Fibroblast of skin of abdomen (primary cell): ENCODE measurements at places on chromosomes 2 and 18.
A peak's percentile ranks its signal among the peaks of the same experiment; 100 is the strongest.

- DNase-seq: no peak
Measured at GRCh38 chr2:3094999-3095958, 282.3 kb downstream of the EIPR1 start.

GRCh38 chr2:871175-871727 is 79.4 kb upstream of the SNTG2 start:
- no peak for DNase-seq

DNA sequence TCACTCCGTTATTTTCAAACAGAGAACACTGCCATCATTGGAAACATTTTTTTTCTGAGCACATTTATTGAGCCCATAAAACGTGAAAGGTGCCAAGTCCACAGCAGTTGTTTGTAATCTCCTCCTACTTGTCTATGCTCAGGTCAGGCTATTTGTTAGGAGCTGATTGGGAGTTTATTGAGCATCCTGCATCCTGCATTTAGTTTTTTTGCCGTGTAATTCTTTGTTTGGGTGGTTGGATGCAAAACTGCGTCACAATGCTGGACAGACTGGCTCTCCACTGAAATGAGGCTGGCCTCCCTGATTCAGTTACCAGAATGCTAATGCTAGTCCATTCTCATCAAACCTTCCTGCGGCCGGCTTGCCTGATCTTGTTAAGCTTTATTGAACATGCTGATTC is 71.4 kb downstream of the RAPGEF4 start:
- DNase-seq: no peak

GRCh38 chr2:240347949-240348500 is 87.4 kb upstream of the GPC1 start:
- DNase-seq: no peak

DNA sequence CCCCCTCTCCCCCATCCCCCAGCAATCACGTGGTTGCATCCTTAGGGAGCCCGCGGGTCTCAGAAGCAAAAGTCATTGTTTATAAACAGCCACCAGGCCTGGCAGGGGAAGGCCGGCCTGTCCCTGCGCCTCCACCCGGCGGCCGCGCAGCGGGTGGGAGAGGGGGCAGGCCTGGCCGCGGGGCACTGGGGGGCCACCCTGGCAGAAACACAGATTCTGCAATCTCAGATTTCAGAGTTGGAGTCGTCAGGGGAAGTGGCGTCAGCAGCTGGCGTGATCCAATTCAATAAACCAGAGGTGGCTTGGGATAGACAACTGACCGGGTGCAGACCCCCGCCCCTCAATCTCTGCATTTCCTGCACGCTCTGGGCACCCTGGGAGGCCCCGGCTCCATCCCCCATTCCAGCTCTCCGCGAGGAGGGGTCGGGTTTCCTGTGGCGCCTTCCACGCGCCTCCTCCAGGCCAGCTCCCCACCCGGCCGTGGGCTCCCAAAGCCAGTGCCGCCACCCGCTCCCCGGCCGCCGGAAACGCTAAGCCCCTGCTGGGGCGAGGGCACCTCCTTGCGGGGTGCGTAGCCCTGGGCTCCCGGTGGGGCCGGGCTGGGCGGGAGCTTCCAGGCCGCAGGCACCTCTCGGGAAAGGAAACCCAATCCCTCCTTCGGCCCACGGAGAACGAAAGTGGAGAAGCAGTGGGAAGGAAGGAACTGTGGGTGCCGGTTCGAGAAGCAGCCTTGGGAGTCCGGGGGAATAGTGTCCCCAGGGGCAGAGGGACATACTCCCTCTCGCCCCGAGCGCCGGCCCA is 1.1 kb downstream of the BIN1 start:
- peak; percentile 47 for DNase-seq
